ENCODE measurements at places on chromosomes 3 and 15.

DNA sequence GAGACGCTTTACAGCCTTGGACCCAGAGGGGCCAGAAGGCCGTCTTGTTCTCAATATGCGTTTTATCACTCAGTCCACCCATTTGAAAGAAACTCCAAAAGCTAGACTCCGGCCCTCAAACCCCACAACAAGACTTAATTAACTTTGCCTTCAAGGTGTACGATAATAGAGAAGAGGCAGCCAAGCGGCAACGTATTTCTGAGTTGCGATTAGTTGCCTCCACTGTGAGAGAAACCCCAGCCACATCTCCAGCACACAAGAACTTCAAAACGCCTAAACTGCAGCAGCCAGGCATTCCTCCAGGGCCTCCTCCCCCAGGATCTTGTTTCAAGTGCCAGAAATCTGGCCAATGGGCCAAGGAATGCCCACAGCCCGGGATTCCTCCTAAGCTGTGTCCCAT, 17.4 kb upstream of the INO80 start:
- DNase-seq, result no peak

DNA sequence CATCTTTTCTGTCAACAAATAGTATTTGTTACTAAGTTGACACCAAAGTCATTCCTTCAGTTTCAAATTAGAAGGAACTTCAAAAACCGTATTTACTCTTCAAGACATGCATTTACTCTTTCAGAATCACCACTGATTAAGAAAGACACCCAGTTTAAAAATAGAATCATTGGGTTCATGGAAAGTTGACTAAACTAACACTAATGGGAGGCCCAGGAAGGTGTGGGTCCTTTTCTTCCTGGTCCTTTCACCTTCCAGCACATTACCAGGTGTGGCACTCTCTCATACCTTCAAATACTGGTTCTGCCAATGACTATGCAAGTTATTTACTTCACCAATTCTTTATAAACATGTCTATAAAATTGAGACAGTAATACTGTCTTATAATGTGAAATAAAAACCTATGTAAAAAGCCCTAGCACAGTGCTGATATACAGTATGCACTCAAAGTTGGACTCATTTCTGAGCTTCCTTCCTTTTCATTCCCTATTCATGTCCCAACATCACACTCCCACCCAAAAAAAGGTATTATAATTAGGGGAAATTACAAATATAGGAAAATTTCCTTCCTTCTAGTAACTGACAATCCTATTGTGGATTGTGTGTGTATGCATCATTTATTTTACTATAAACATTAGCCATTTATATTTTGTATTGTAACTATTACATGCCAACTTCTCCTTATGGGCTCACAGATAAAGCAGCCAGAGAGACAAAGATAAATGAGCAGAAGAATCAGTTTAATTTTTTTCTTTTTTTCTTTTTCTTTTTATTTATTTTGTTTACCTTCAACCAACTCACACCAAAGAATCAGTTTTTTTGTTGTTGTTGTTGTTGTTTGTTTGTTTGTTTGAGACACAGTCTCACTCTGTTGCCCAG, 48.9 kb downstream of the LRRFIP2 start:
- peak; percentile 47 for DNase-seq

GRCh38 chr3:169607949-169608348, 55.6 kb downstream of the MECOM start:
- no peak for DNase-seq

- no peak for DNase-seq
These were observed 93.2 kb upstream of the IL12A start for GRCh38 chr3:159895430-159895829.
